ENCODE measurements at places on chromosomes 2 and 18.

GRCh38 chr2:118310681-118311429, 222.6 kb downstream of the INSIG2 start:
- DNase-seq = no peak

GRCh38 chr18:13878857-13879256, 36.5 kb downstream of the MC2R start:
- no peak for DNase-seq

DNA sequence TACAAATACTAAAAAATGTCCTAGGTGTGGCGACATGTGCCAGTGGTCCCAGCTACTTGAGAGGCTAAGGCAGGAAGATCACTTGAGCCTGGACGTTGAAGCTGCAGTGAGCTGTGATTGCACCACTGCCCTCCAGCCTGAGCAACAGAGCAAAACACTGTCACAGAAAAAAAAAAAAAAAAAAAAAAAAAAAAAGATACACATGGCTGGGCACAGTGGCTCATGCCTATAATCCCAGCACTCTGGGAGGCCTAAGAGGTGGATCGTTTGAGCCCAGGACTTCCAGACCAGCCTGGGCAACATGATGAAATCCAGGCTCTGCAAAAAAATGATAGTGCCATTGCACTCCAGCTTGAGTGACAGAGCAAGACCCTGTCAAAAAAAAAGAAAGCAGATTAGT, 13.7 kb downstream of the KANSL1L start:
- no peak for DNase-seq

DNA sequence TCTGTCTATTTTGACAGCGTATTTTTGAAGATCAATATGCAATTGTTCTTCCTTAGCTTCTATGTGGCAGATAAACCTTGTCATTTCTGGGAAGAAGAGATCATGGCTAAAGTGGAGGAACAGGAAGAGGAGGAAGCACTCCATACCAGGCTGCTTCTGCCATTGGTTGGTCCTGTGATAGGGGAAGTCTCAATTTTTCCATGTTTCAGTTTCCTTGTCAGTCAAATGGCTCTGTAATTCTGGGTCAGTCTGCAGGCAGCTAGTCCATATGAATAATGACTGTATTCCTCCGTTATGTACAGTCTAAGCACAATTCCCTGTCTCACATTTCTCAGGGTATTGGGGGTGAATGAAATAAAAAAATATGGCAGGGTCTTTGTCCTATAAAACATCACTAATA, 277.6 kb upstream of the CXCR4 start:
- DNase-seq = no peak

GRCh38 chr2:37831081-37831780, 93.9 kb upstream of the RMDN2 start:
- no peak for DNase-seq

GRCh38 chr2:126881591-126881990, 17.1 kb upstream of the TEX51 start:
- DNase-seq = no peak

DNA sequence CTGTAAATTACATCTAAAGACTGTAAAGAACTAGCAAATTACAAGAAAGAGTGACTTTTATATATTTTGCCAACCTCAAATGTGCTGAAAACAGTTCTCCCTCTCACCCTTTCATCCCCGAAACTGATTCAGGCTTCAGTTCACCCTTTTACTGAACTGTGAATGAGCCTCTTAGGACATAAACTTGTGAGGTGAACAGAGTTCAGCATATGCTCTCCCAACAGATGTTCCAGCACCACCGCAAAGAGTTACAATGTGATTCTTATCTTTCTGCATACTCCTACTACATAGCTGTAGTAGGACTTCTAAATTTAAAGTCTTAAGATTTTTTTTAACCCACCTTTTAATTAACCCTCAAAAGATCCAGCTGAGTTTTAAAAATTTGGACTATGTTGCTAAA, 1.2 kb upstream of the ZCCHC2 start:
- no peak for DNase-seq

GRCh38 chr2:239049421-239050251, 201.8 kb downstream of the TWIST2 start:
- DNase-seq = no peak

DNA sequence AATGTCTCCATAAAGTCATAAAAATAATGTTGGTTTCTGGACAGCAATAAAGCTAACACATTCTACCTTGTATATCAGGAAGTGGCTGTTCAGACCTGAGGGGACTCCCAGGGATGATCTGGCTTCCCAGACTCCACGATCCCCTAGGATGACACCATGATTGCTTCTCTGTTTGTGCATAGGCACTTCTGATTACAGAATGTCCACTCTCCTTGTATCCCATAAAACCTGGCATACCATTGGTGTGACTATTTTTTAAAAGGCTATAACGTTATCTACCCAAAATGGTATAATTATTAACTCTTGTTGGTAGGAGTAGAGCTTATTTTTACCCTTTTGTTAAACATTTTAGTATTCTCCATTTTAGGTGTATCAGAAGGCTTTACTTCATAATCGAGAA, 57.1 kb downstream of the PTH2R start:
- DNase-seq = no peak

DNA sequence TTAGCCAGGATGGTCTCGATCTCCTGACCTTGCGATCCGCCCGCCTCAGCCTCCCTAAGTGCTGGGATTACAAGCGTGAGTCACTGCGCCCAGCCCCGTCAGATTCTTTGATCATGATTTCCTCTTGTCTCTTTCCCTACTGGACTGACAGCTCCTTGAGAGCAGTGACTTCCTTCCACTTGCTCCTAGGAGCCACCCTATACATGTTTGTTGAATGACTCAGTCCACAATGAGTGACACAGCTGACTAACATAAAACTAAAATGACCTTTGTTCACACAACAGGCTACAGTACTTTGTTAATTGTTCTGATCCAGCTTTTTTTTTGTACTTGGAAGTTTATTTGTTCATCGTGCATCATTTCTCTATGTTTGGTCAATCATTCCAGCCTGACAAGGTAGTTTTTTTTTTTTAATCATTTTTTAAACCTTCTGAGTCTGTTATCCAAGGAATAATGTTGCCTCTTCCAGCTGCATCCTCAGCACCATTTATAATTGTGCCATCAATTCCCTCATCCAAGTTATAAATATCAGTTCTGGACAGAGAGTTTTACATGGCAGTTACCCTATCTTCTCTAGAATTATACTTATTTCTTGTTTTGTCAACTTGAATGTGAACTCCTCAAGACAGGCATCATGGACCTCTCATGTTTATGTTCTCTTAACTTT, 42.9 kb upstream of the TUBA3E start:
- no peak for DNase-seq

Measured in effector CD4-positive, alpha-beta T cell (primary cell).